ENCODE measurements at places on chromosomes 4 and X. TPM values are rescaled to one million over a fixed set of nuclear protein-coding genes. Genes with fewer than 3 reads are reported as not detected.

GRCh38 chrX:69504626-69505612, 793 bp downstream of the NALF2 start:
- no peak overlapping the region for H3K4me3 ChIP-seq
- peaks cover 36% of the 10 kb centered on the region for H3K27me3 ChIP-seq
- DNase-seq = no peak
- no peak overlapping the region for H3K27ac ChIP-seq
- H3K4me1 ChIP-seq = no peaks in the 10 kb centered on the region

- H3K27me3 ChIP-seq = peaks cover 2% of the 10 kb centered on the region
- H3K4me1 ChIP-seq = no peaks in the 10 kb centered on the region
- no peaks in the 10 kb centered on the region for H3K36me3 ChIP-seq
- no peak overlapping the region for H3K4me3 ChIP-seq
Observed at GRCh38 chr4:189767941-189768340, 172.7 kb upstream of the FRG1 start.

GRCh38 chr4:10091531-10092181, 24.9 kb downstream of the WDR1 start:
- H3K27me3 ChIP-seq = no peaks in the 10 kb centered on the region
- H3K27ac ChIP-seq = no peak overlapping the region
- peaks cover 35% of the 10 kb centered on the region for H3K4me1 ChIP-seq
- H3K4me3 ChIP-seq = no peak overlapping the region
- DNase-seq = no peak
- peaks cover 26% of the 10 kb centered on the region for H3K36me3 ChIP-seq

Gene IQCM
- not detected for total RNA-seq

Gene TRPC5OS
- not detected for total RNA-seq

DNA sequence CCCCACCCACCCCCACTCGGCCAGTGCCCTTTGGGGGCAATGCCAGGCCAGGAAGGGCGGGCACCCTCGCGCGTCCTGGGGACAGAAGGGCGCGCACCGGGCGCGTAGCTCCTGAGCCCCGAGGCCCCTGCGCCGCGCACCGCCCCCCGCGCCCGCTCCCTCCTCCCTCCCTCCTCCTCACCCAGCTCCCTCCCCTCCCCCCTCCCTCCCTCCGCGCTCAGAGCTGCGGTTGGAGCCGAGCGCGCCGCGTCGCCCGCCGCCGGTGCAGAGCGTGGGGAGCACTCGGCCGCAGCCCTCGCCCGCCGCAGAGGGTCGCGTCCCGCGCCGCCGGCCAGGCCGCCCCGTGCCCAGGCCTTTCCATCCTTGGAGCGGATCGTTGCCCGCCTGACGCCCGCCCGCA, at the start of gene ATP2B3:
Gene ATP2B3 (plus strand): TSS at position 220 of the 400 bp plus-strand sequence. CDS start 18,606 bp downstream, outside the sequence.
- no peak within 1 kb of the TSS for H3K4me3 ChIP-seq
- no peaks in the 10 kb centered on the region for H3K4me1 ChIP-seq
- no peaks in the 10 kb centered on the region for H3K27me3 ChIP-seq
- DNase-seq = no peak
- no peaks in the 10 kb centered on the region for H3K36me3 ChIP-seq

Gene PFKFB1
- 0.95 TPM for total RNA-seq

DNA sequence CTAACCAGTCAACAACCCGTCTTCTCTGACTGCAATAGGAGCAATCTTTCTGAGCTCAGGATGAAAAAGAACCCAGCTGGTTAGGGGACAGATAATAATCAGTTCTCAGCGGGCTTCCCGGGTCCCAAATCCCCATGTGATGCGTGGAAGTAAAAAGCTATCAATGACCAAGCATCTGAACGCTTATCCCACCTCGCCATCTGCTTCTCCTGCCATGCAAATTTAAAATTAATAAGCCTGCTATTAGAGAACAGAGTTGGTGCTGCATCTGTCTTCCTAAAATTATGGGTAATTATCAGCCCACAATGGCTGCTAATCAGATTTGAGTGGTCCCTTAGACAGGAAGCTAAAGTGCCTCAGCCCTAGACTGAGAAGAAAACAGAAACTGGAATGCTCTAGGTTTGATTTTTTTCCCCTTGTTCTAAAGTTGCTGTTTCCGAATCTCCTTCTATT, 37.5 kb downstream of the AFAP1 start:
- DNase-seq = no peak
- no peaks in the 10 kb centered on the region for H3K4me1 ChIP-seq
- no peaks in the 10 kb centered on the region for H3K36me3 ChIP-seq
- no peak overlapping the region for H3K27ac ChIP-seq

GRCh38 chrX:3518870-3519269, 172.4 kb upstream of the MXRA5 start:
- H3K4me1 ChIP-seq = no peaks in the 10 kb centered on the region
- no peak overlapping the region for H3K27ac ChIP-seq
- H3K27me3 ChIP-seq = no peaks in the 10 kb centered on the region
- no peak overlapping the region for H3K4me3 ChIP-seq

GRCh38 chrX:25726539-25726938, 411.6 kb upstream of the MAGEB18 start:
- H3K27ac ChIP-seq = no peak overlapping the region
- H3K36me3 ChIP-seq = no peaks in the 10 kb centered on the region

Gene GASK1B
- not detected for total RNA-seq

DNA sequence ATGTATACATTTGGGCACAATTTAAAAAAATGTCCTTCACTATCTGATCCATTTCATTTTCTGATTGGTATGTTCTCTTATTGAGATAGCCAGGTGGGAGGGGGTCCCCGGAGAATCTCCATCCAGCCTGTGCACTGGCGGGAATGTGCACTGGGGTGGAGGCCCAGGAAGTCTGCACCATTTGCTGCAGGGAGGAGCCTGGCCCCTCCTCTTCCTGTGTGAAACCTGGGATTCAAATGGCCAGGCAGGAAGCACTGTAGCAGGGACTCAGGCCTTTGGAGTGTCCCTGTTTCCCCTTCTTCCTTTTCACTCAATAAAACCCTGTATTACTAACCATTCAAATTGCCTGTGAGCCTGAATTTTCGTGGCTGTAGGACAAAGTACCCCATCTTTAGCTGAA, 44.3 kb downstream of the GPRIN3 start:
- no peak overlapping the region for H3K27ac ChIP-seq
- H3K4me3 ChIP-seq = no peak overlapping the region
- DNase-seq = no peak
- no peaks in the 10 kb centered on the region for H3K27me3 ChIP-seq
- H3K36me3 ChIP-seq = no peaks in the 10 kb centered on the region
- H3K4me1 ChIP-seq = peaks cover 37% of the 10 kb centered on the region

DNA sequence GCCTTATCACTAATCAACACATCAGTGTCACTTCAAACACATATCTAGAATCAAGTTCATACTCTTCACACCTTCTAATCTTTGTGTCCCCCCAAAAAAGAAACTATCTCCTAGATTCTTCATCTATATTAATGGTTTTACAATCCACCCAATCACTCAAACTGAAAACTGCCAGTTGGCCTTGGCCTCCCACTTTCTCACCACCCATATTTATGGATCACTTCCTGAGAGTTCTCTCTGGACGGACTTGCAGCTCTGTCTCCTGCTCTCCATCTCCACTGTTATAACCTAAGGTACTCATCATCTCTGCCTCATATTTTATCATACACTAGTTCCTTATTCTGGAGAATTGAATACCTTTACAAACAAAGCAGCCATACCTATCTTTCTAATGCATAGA, 106.1 kb upstream of the ATOH1 start:
- no peaks in the 10 kb centered on the region for H3K36me3 ChIP-seq
- no peak overlapping the region for H3K27ac ChIP-seq
- H3K27me3 ChIP-seq = no peaks in the 10 kb centered on the region

- DNase-seq = no peak
- H3K27ac ChIP-seq = no peak overlapping the region
- no peaks in the 10 kb centered on the region for H3K4me1 ChIP-seq
- H3K36me3 ChIP-seq = no peaks in the 10 kb centered on the region
- no peak overlapping the region for H3K4me3 ChIP-seq
- no peaks in the 10 kb centered on the region for H3K27me3 ChIP-seq
Observed at GRCh38 chr4:25065431-25065858, 34.7 kb upstream of the LGI2 start.

DNA sequence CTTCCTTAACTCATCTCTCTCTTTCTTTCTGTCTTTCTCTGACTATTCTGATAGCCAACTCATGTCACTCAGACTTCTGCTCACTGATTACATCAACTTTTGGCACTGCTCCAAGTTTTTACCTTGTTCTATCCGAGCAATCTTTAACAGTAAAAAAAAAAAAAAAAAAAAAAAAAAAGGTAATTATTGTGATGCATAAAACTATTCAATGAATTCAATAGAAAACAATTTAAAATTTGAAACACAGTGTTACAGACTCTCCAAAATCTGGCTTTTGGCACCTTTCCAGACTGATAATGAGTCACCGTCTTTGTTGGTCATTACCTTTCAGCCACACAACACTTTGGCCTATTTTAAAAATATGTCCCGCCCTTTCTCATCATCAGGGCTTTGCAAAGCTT, 229.5 kb downstream of the GALNTL6 start:
- H3K27me3 ChIP-seq = no peaks in the 10 kb centered on the region
- no peaks in the 10 kb centered on the region for H3K36me3 ChIP-seq
- H3K4me1 ChIP-seq = no peaks in the 10 kb centered on the region

- peaks cover 13% of the 10 kb centered on the region for H3K36me3 ChIP-seq
- H3K27ac ChIP-seq = no peak overlapping the region
- no peaks in the 10 kb centered on the region for H3K4me1 ChIP-seq
- H3K27me3 ChIP-seq = no peaks in the 10 kb centered on the region
Observed at GRCh38 chr4:2732526-2732925, 23.6 kb downstream of the TNIP2 start.

- no peaks in the 10 kb centered on the region for H3K36me3 ChIP-seq
- no peak overlapping the region for H3K4me3 ChIP-seq
- no peaks in the 10 kb centered on the region for H3K4me1 ChIP-seq
- no peak overlapping the region for H3K27ac ChIP-seq
Observed at GRCh38 chr4:22661443-22661842, 31.3 kb upstream of the GBA3 start.

DNA sequence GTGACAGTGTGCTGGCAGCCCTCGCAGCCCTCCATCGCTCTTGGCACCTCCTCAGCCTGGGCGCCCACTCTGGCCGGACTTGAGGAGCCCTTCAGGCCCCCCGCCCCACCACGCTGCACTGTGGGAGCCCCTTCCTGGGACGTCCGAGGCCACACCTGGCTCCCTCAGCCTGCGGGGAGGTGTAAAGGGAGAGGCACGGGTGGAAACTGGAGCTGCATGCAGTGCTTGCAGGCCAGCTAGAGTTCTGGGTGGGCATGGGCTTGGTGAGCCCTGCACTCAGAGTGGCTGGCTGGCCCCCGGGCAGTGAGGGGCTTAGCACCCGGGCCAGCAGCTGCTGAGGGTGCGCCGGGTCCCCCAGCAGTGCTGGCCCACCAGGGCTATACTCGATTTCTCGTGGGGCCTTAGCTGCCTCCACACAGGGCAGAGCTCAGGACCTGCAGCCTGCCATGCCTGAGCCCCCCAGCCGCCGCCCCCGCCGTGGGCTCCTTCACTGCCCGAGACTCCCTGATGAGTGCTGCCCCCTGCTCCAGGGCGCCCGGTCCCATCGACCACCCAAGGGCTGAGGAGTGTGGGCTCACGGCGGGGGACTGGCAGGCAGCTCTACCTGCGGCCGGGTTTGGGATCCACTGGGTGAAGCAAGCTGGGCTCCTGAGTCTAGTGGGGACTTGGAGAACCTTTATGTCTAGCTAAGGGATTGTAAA, 1672.7 kb upstream of the PCDH7 start:
- no peaks in the 10 kb centered on the region for H3K4me1 ChIP-seq
- no peak for DNase-seq
- no peaks in the 10 kb centered on the region for H3K27me3 ChIP-seq
- no peak overlapping the region for H3K27ac ChIP-seq
- no peak overlapping the region for H3K4me3 ChIP-seq
- H3K36me3 ChIP-seq = no peaks in the 10 kb centered on the region

DNA sequence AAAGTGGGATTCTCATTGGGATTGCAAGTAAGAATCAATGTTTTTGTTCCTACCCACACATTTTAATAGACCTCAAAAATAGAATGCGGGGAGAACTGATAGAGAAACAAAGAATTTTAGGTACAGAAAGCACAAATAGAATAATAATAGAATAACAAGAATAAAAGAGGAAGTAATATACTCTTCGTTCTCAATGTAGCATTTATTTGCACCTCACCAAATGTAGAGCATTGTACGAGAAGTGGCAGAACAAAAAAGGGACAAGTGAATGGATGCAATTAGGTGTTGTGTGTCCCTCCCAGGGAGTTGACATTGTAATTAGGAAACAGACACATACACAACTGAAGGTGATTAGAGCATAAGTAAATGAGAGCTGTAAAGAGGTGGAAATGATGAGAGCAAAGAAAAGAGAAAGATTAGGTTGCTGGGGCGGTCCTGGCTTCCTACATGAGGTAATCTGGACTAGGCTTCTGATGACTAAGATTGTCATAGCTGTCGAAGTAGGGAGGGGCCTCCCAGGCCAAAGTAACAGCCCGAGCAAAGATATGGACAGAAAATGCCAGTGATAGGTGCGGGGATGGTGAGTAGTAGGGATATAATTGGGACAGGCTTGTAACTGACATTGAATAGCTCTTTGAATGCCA, 10.4 kb downstream of the RAB9A start:
- no peak overlapping the region for H3K27ac ChIP-seq
- H3K4me1 ChIP-seq = peaks cover 32% of the 10 kb centered on the region
- H3K27me3 ChIP-seq = no peaks in the 10 kb centered on the region
- no peak overlapping the region for H3K4me3 ChIP-seq
- no peaks in the 10 kb centered on the region for H3K36me3 ChIP-seq
- no peak for DNase-seq

Gene ARHGAP6
- total RNA-seq = 0.13 TPM

Gene DCAF8L1
- total RNA-seq = not detected

DNA sequence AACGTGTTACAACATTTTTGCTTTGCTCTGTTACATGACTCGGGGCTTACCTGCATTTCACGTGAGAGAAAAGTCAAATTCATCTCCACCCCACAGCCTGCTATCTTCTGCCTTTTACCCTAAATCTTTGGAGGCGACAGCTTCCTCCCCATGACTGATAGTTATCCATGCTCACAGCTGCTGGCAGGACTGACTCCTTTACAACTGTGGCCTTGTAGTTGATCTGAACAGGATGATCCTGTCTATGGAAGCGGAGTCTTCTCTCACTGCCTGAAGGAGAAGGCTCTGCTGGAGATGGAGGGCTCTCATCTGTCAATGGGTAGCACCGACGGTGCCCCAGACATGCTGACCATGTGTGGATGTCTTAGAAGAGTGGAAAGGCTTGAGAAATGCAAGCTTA, 151.0 kb downstream of the CBR4 start:
- no peak overlapping the region for H3K4me3 ChIP-seq
- no peak overlapping the region for H3K27ac ChIP-seq
- H3K36me3 ChIP-seq = no peaks in the 10 kb centered on the region
- H3K27me3 ChIP-seq = peaks cover 4% of the 10 kb centered on the region

DNA sequence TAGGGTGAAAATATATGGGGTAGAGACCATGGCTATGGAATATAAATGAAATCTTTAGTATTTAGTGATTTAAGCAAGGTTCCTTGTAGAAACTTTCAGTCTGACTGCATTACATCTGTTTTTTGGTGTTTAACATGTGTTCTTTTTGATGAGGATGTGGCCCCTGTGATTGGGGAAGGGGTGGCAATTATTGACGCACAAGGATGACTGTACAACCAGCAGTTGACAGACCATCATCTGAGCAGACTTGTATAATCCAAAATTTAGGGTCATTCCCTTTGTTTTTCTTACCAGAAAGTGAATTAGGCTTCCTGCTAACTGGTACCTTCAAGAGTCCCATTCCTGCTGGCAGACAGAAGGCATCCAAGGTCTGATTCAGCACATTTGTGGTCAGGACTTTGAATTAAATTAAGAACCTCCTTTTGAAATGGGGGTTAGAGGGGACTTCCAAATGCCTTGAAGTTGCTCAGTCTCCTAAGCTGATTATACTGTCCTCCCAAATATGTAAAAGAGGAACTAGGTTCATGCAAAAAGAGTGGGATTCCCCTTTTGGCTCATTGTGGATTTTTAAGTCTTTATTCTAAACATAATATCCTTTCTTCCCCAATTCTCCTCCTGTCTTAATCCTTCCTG, 112.4 kb upstream of the CXCL13 start:
- DNase-seq = no peak
- H3K4me1 ChIP-seq = no peaks in the 10 kb centered on the region
- H3K36me3 ChIP-seq = no peaks in the 10 kb centered on the region
- no peak overlapping the region for H3K27ac ChIP-seq
- H3K27me3 ChIP-seq = no peaks in the 10 kb centered on the region

Measured in T-cell (primary cell).